ENCODE measurements at places on chromosomes 5 and 9. TPM values are rescaled to one million over a fixed set of nuclear protein-coding genes. Genes with fewer than 3 reads are reported as not detected.

The WDR41 gene
- polyA plus RNA-seq = 13.9 TPM

The ADRA1B gene
- polyA plus RNA-seq = 1.2 TPM

The PCDHGA7 gene
- polyA plus RNA-seq = 0.30 TPM

The RGS7BP gene
- polyA plus RNA-seq = 0.13 TPM

The PCDHGB1 gene
- polyA plus RNA-seq = 0.20 TPM

The DNAJC18 gene
- 2.2 TPM for polyA plus RNA-seq

The OR5C1 gene
- polyA plus RNA-seq = not detected
